Right lobe of liver (tissue), 6 donors: ENCODE measurements at places on chromosomes 16 and 17. TPM values are rescaled to one million over a fixed set of nuclear protein-coding genes. Genes with fewer than 3 reads are reported as not detected.
A peak's percentile ranks its signal among the peaks of the same experiment; 100 is the strongest.

Gene HOXB8
- total RNA-seq: not detected

Gene RUNDC3A
- not detected for total RNA-seq

Gene SCNN1B
- not detected for total RNA-seq

Gene ITGA3
- total RNA-seq: 3.2 TPM

Gene TBC1D26
- not detected for total RNA-seq

GRCh38 chr16:73025151-73025855 lies 22.6 kb downstream of the ZFHX3 start:
- H3K27me3 ChIP-seq: no peaks in the 10 kb centered on the region
- H3K27ac ChIP-seq: no peak overlapping the region
- peaks cover 16% of the 10 kb centered on the region for H3K4me1 ChIP-seq
- H3K36me3 ChIP-seq: no peaks in the 10 kb centered on the region
- no peak for DNase-seq

- no peak overlapping the region for H3K27ac ChIP-seq
- H3K27me3 ChIP-seq: no peaks in the 10 kb centered on the region
Measured at GRCh38 chr16:70402916-70403659, 35.8 kb downstream of the ST3GAL2 start.

DNA sequence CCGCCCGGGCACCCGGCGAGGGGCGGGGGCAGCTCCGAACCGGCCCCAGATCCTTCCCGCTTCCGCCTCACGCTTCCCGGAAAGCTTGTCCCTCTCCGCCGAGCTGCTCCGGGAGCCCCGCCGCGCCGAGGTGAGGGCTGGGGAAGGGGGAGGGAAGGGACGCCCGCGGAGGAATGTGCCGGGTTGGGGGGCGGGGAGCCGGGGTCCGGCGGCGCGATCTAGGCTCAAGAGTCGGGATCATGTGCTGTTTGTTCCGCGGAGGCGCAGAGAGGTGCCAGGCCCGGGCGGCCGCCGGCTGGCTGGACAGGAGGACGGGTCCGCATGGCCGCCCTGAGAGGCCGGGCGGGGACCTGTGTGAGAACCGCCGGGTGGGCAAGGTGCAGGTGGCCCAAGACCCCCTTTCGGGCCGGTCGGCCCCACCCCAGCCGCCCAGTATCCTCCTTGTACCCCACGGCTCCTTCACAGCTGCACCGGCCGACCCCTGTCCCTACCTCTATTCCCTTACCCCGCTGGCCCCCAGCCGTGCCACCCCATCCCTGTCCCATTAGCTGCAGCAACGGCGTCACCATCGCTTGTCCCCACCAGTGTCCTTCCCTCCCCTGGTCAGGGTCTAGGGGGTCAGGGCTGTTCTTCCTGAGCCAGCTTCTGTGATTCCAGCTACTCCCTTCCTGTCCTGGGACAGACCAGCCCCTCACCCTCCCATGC lies 429 bp downstream of the KIF1C start:
- no peaks in the 10 kb centered on the region for H3K4me1 ChIP-seq
- DNase-seq: peak; percentile 67
- no peaks in the 10 kb centered on the region for H3K27me3 ChIP-seq
- H3K4me3 ChIP-seq: peak overlapping the region; percentile 99

GRCh38 chr17:39867880-39868553 lies at the start of gene ZPBP2:
Gene ZPBP2, plus strand, starts transcription at chr17:39868202. Its CDS starts 153 bp downstream, at chr17:39868355.
- H3K36me3 ChIP-seq: no peaks in the 10 kb centered on the region
- H3K4me3 ChIP-seq: no peak within 1 kb of the TSS
- H3K27ac ChIP-seq: no peak within 1 kb of the TSS
- no peaks in the 10 kb centered on the region for H3K4me1 ChIP-seq
- H3K27me3 ChIP-seq: no peaks in the 10 kb centered on the region
- DNase-seq: no peak

DNA sequence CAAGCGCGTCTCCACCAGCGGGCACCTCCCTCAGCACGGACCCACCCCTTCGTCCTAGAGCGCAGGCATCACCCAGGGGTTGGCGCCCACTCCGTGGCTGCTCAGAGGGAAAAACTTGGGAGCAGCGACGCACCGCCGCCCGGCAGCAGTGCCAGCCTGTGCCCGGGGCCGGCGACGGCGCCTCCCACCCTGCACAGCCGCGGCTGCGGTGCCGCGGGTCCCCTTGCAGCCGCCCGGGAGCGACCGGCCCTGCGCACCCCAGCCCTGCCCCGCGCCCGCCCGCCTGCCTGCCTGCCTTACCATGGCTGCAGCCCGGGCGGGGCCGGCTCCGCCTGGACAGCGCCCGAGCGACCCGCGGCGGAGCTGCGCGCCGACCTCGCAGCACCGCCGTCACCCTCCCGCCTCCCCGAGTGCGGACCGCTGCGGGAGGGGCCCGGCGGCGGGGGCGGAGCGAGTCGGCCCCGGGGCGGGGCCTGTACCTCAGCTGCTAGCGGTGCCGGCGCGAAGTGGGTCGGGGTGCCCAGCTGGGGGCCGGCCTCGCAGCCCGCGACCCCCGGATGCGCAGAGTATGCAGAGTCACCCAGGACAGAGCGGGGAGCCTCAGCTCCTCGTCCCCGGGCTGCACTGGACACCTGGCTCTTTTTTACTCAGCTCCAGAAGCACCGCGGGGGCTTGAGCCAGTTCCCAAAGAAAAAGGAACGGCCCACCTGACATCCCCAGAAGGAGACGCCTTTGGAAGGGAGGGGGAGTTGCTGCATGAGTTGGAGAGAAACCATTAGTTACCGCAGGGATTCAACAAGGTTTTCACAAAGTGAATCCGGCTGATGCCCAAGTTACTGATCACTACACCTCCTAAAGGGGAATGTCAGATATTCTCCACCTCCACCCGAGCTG lies 17.5 kb upstream of the MTMR4 start:
- no peaks in the 10 kb centered on the region for H3K27me3 ChIP-seq
- no peak overlapping the region for H3K27ac ChIP-seq
- H3K4me1 ChIP-seq: peaks cover 50% of the 10 kb centered on the region
